Panc1 (cell line): ENCODE measurements at places on chromosomes 5 and 9. TPM values are rescaled to one million over a fixed set of nuclear protein-coding genes. Genes with fewer than 3 reads are reported as not detected.

The NIPSNAP3A gene
- total RNA-seq: 17.4 TPM

DNA sequence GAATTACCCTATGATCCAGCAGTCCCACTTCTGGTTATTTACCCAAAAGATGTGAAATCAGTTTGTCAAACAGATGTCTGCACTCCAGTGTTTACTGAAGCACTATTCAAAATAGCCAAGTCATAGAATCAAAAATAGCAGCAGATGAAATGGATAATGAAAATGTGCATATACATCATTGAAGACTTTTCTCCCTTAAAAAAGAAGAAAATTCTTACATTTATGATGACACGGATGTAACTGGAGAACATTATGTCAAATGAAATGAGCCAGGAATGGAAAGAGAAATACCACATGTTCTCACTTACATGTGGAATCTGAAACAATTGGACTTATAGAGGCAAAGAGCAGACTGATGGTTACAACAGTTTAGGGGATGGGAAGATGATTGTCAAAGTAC is 21.5 kb upstream of the PLEKHG4B start:
- H3K4me3 ChIP-seq: no peak overlapping the region
- no peaks in the 10 kb centered on the region for H3K4me1 ChIP-seq
- DNase-seq: no peak
- H3K27ac ChIP-seq: no peak overlapping the region
- no peaks in the 10 kb centered on the region for H3K27me3 ChIP-seq

- H3K36me3 ChIP-seq: no peaks in the 10 kb centered on the region
- no peak overlapping the region for H3K4me3 ChIP-seq
- H3K27ac ChIP-seq: no peak overlapping the region
- H3K4me1 ChIP-seq: no peaks in the 10 kb centered on the region
- no peak for DNase-seq
These were observed 138.8 kb upstream of the LMX1B start for GRCh38 chr9:126474786-126475485.

DNA sequence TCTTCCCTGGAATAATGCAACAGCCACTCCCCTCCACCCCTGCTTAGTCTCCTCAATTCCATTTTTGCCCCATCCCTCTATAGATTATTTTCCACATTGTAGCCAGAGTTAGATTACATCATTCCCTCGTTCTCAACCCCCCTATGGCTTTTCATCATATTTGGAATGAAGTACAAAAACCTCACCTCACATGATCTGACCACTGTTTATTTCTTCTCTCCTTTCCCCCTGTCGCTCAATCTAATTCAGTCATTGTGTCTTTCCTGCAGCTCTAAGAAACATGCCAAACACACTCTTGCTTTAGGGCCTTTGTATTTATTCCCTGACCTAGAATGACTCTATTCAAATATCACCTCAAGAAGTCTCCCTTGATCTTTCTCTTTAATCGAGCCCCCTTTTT is 22.6 kb upstream of the HK3 start:
- no peak overlapping the region for H3K27ac ChIP-seq
- no peaks in the 10 kb centered on the region for H3K4me1 ChIP-seq
- DNase-seq: no peak
- H3K27me3 ChIP-seq: no peaks in the 10 kb centered on the region
- no peak overlapping the region for H3K4me3 ChIP-seq

DNA sequence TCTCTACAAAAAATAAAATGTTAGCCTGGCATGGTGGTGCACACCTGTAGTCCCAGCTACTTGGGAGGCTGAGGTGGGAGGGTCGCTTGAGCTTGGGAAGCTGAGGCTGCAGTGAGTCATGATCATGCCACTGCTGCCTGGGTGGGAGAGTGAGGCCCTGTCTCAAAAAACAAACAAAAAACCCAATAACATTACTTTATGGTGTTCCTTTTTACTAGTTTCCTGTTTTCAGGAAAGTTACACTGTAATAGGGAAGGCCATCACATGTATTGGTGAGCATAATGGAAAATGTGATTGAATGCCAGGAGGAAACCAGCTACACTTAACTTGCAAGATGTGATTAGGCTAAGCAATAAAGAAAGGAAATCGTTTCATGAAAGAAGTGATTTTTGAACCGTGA is 42.7 kb downstream of the SV2C start:
- no peaks in the 10 kb centered on the region for H3K4me1 ChIP-seq
- DNase-seq: no peak
- H3K27me3 ChIP-seq: peaks cover 18% of the 10 kb centered on the region
- no peak overlapping the region for H3K27ac ChIP-seq

DNA sequence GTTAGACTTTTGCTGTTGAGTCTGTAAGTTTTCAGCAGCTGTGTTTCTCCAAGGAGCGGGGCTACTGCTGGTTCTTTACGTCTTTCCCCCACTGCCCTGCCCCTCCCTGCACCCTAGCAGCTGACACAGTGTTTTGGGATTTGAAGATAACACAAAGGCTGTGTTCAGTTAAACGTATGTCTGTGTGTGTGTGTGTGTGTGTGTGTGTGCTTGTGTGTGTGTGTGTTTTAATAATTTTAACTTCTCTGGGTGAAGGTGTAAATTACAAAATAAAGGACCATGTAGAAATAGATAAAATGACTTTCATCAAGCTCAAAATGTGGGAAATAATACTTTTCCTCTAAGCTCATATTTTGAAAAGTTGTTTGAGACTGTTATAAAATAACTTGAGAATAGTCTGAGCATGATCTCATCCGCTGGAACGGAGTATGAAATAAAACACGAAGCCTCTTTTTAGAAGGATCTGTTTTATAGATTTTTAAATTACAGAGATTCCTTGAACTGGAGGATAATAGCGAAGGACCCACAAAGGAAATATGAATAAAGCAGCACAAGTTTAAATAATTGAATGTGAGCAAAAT is 10.9 kb downstream of the ABL1 start:
- peak overlapping the region; percentile 90 for H3K27ac ChIP-seq
- H3K27me3 ChIP-seq: no peaks in the 10 kb centered on the region
- peaks cover 68% of the 10 kb centered on the region for H3K4me1 ChIP-seq
- DNase-seq: no peak
- no peaks in the 10 kb centered on the region for H3K36me3 ChIP-seq

The ZNF366 gene
- not detected for total RNA-seq

DNA sequence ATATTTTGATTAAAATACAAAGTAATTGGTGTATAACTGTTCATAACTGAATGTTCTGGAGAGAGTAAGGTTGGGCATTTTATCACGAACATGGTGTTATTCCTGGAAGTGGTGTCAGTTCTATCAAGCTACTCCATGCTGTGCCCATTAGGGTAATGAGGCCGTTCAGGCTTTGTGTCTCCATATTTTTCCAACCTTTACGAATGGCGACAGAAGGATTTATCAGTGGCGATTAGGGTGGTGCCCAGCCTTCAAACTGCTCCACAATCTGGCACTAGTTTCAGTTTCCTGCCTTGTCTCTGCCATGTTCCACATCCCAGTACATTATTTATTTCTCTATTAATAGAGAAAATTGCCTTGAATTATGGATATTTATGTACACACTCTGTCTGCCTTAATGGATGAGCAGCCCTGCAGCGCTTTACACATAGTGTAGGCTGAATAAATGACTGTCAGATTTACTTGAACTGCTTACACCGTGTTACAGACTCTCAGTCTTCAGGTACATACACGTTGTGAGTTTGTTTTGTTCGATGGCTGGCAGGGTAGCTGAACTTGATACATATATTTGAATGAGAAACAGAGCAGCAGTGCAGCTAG is 23.9 kb upstream of the TMC1 start:
- peaks cover 11% of the 10 kb centered on the region for H3K4me1 ChIP-seq
- DNase-seq: no peak
- no peaks in the 10 kb centered on the region for H3K27me3 ChIP-seq
- H3K4me3 ChIP-seq: no peak overlapping the region

DNA sequence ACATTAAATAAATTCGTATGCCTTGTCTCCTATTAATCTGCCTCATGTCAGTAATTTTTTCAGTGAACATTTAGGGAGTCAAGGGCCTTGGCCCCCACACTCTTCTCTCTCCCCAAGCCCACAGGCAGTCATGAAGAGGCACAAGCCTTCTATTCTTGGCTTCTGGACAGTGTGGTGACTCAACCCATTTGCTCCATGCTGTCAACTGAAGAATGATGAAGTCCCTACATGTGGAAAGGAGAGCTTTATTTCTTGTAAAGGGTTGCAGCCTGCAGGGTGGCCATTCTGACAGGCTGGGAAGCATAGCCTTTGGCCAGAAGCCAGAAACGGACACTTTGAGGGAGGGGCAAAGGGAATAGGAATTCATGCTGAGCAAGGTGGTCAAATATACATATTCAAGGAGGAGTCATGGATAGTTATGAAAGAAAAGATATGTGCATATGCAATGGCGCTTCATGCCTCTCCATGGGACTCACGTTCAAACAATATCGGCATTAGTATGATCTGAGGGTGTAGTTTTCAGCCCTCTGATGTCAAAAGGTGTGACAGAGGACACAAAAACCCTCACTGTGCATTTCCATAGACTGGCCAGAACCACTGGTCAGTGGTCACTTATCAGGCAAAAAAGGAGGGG is 31.3 kb downstream of the ANKRA2 start:
- no peak overlapping the region for H3K4me3 ChIP-seq
- DNase-seq: no peak
- no peak overlapping the region for H3K27ac ChIP-seq

DNA sequence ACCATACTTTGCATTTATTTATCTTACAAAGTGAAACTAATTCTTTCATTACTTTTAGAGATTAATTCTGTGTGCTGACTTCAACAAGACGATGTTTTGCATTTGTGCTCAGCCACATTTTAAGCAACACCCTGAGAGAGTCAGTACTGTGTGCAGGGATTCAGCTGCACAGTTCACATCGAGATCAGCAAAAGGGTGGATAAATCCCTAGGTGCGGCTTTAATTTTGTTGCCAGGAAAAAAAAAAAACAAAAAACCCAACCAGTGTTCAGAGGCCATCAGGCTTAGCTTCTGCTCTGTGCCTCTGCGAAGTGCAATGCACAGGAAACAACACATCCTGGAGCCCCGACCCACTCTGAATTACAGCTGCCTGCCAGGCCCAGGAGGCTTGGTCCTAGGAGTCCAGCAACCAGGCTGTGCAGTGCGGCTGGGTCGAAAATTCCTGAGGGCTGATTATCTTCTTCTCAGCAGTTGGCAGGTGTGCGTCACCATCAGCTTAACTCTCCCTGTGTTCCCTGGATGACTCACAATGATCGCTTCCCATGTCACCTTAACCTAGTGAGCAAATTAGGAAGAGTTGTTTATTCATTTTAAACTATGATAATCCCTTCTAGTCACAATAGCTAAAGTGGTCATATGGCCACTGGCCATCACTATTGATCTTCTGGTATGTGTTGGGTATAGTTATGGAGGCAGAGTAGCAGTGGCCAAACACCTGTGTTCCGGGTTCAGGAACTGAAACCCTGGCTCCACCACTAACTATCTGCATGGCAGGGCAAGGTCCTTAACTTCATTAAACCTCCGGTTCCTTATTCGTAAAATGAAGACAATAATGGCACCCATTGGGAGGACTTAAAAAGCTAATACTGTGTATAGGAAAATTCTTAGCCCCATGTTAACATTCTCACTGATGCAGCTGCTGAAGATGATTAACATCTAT is 31.2 kb upstream of the NDUFB6 start:
- H3K4me1 ChIP-seq: 0 out of 2 replicates have a peak, but pooled peaks cover 3% of the 10 kb centered on the region
- H3K27me3 ChIP-seq: no peaks in the 10 kb centered on the region; the same call in 1 of the 2 replicates
- DNase-seq: no peak
- H3K4me3 ChIP-seq: 0 out of 2 replicates have a peak overlapping the region, but pooled peaks have one; percentile 4
- no peak overlapping the region for H3K27ac ChIP-seq

DNA sequence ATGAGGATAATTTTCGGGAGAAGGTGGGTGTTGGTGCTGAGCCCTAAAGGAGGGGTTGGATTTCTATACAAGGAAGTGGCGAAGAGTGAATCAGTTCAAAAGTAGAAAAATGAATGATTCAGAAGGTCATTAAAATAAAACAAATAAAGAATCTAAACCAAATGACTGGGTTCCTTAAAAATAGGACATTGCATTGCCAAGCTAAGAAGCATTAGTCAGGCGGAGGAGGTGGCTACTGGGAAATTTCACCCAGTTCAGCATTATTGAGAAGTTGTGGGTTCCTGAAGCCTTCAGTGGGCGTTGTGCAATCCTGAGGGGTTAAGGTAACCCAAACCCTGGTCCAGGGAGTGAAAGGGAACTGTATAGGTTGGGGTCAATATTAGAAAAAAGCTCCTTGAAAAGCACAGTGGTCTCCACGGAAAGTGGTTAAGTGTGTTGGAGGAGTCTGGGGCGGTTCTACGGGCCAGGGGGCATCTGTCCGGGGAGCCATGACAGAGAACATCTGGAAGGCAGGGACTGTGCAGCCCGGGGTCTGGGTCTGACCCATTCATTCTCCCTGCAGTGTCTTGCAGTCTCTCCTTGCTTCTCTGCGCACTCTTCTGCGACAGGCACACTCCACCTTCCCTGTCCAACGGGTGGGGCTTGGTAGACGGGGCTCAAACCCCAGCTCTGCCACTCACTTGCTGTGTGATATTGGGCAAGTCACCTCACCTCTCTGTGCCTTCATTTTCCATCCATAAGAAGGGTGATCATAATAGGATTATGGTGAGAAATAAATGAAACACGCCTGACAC is 27.6 kb upstream of the DUSP1 start:
- peaks cover 32% of the 10 kb centered on the region for H3K4me1 ChIP-seq
- peak overlapping the region; percentile 62 for H3K27ac ChIP-seq

DNA sequence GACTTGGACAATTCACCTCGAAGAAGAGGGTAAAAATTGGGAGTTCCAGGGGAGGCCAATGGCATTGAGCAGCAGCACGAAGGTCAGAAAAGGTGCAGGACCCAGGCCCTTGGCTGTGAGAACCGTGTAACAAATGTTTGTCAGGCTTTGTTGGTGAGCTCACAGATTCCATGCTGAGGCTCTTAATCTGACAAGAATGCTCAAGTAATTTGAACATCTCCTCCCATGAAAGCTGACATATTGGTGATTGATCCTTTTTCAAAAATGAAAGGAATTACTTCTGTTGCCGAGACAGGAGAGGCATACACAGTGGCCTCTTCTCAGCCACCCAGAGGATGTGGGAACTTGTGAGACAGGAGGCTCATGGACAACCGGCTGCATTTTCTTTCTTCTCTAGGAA is 11.6 kb downstream of the RAI14 start:
- H3K4me3 ChIP-seq: no peak overlapping the region
- no peak for DNase-seq

The PALM2AKAP2 gene
- total RNA-seq: 0.44 TPM

GRCh38 chr5:65768723-65769346 is 46.8 kb downstream of the NLN start:
- DNase-seq: no peak
- 0 out of 2 replicates have a peak, but pooled peaks cover 3% of the 10 kb centered on the region for H3K36me3 ChIP-seq
- H3K27me3 ChIP-seq: no peaks in the 10 kb centered on the region
- H3K4me3 ChIP-seq: no peak overlapping the region
- no peaks in the 10 kb centered on the region for H3K4me1 ChIP-seq

DNA sequence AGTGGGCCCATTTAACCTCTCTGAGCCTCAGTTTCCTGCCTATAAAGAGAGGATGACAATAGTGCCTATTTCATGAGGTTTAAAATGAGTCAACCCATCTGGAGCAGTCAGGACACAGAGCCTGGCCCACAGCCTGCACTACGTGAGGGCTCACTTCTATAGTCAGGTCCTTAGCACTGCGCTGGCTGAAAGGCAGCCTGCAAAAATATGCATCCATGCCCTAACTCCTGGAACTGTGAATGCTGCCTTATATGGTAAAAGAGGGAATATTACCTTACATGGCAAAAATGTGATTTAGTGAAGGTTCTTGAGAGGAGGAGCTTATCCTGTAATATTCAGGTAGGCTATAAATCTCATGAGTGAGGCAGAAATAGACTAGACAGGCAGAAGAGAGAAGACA is 98.5 kb downstream of the GABBR2 start:
- no peak for DNase-seq
- no peak overlapping the region for H3K27ac ChIP-seq
- H3K4me1 ChIP-seq: no peaks in the 10 kb centered on the region

GRCh38 chr5:132662925-132663770 is 5.2 kb downstream of the IL13 start:
- H3K36me3 ChIP-seq: no peaks in the 10 kb centered on the region
- no peak overlapping the region for H3K4me3 ChIP-seq
- no peaks in the 10 kb centered on the region for H3K4me1 ChIP-seq
- H3K27ac ChIP-seq: no peak overlapping the region
- DNase-seq: no peak
